ENCODE measurements at places on chromosomes 7 and 10. TPM values are rescaled to one million over a fixed set of nuclear protein-coding genes. Genes with fewer than 3 reads are reported as not detected.

DNA sequence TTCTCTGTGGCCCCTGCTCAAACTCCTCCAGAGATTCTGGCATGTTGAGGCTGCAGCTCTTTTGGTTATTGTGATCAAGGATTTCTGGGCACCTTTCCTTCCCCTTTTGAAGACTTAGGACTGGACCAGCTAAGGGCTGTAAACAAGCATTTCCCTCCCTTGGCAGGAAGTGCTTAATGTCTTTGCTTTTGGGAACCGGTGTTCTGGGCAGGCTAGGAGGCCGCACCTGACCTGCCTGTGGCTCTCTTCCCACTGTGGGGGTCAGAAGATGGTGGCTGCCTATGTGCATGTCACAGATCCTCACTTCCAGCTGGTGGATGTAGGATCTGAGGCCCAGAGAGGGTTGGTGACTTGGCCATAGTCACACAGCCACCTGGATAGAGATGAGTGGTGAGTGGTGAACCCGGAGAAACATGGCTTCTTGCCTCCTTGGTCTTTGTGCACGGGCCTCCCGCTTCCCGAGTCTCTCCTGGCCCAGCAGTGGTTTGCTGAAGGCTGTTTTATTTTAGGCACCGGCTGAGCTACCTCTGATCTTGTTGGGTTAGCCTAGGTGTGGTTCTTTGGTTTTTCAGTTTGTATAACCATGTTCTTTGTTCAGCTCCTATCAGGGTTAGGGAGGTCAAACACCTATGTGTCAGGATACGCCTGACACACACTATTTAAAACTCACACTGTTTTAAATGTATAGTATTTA, 82.0 kb downstream of the GRK5 start:
- DNase-seq, result no peak

DNA sequence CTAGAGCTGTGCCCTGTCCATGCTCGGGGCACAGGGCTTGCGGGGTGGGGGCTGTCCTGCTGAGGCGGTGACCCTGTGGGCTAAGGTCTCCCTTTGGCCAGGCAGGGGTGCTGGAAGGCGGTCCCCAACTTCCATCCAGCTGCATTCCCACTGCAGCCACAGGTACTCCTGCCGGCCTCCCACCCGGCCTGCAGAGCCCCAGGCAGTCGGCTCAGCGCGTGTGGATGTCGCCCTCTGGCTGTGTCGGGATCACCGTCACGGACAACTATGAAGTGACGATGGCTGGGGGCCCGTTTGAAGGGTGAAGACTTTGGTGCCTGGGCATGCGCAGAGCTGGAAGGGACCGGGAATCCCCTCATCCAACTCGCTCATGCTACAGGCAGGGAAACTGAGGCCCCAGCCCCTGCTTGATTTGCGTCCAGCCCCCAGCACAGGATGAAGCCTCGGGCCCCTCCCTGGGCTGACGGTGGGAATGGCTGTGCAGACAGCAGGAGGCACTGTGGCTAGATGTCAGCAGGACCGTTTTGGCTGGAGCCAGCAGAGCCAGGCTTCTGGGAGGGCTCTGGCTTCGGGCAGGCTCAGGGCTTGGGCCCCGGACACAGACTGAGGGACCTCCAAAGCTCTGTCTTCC, 2.3 kb upstream of the TMEM184A start:
- peak; percentile 61 for DNase-seq

DNA sequence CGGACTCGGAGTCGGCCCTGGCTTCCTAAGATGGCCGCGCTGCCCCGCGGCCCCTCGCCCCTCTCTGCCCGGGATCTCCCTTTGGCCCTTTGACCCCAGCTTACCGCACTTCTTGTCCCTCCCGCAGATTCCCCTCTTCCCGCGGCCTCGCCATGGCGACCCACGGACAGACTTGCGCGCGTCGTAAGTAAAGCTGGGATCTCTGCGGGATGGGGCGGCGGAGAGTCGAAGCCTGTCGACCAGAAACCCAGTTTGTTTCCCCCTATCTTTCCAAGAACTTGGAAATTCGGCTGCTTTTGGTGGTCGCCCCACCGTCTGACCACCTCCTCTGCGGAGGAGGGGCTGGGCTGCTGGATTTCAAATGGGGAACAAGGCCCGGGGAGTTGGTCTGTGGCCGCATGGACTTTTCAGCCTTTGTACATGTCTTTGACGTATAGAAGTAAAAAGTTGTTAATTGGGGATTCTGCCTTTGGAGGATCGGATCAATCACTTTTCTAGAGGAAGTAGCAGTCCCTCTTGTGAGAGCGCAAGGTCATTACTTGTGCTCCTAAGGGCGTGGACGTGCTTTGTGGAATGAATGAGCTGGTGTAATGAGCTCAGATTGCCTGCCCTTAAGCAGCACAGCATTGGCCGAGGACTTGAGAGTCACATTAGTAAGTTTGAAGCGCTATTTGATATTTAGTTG, 553 bp downstream of the VDAC2 start:
- DNase-seq, result peak; percentile 47

DNA sequence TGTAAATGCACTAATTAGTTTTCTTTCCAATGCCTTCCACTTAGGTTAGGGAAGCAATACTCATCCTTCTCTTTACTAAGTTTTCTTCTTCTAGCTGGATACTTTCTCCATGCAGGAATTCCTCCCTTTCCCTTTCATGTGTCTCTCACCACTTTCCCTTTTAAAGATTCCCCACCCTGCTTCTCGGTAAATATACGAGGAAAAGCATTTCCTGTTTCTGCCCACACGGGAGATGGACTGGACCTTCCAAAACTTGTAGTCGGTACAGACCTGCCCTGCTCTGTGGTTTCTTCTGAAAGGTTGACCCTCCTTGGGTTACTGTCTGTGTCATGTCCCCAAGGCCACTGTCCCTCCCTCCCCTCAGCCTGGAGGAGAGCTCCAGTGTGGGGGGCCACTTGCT, 58.9 kb upstream of the LYZL2 start:
- no peak for DNase-seq

- no peak for DNase-seq
These were observed 220 bp upstream of the ZKSCAN5 start for GRCh38 chr7:99504281-99504602.

DNA sequence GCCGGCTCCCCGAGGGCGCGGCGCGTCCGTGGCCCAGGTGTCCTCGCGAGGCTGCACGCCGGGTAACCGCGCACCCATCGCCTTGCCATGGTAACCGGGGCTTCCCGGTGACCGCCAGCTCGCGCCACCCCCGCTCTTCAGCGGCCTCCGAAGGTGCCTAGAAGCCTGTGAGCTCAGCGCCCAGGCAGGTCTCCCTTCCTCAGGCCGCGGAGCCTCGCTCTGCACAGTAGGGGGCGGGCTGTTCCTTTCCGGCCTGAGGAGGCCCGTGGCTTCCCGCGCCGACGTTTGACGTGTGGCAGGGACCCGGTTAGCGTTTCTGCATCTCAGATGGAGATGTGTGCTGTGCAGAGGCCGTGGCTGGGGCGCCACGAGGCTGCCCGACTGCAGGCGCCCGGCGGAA, 117.1 kb downstream of the DYNC2I1 start:
- DNase-seq, result no peak

DNA sequence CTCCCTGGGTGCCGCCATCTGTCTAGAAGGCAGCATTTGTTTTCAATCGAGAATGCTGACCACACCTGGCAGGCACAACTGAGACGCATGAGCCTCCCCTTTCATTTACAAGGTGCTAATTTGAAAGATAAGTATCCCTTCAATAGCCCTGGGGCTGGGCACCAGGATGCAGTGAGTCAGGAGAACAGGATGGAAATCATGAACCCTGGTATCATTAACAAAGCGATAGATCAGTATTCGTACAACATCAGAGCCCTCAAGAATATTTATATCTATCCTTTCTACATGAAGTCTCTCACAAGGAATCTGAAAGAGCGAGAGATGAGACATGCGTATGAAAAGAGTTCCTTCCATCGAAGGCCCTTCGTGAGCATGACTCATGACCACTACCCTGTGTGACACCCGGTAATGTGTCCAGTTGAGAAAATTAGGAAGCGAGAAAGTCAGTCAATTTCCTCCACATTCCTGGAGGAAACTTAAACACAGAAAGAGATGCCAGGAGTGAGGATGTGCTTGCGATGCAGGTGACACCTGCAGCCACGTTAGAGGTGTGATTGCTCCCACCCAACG, 123.1 kb upstream of the PITRM1 start:
- DNase-seq, result no peak

- peak; percentile 32 for DNase-seq
These were observed 975.2 kb downstream of the SORCS1 start for GRCh38 chr10:106189292-106189691.

DNA sequence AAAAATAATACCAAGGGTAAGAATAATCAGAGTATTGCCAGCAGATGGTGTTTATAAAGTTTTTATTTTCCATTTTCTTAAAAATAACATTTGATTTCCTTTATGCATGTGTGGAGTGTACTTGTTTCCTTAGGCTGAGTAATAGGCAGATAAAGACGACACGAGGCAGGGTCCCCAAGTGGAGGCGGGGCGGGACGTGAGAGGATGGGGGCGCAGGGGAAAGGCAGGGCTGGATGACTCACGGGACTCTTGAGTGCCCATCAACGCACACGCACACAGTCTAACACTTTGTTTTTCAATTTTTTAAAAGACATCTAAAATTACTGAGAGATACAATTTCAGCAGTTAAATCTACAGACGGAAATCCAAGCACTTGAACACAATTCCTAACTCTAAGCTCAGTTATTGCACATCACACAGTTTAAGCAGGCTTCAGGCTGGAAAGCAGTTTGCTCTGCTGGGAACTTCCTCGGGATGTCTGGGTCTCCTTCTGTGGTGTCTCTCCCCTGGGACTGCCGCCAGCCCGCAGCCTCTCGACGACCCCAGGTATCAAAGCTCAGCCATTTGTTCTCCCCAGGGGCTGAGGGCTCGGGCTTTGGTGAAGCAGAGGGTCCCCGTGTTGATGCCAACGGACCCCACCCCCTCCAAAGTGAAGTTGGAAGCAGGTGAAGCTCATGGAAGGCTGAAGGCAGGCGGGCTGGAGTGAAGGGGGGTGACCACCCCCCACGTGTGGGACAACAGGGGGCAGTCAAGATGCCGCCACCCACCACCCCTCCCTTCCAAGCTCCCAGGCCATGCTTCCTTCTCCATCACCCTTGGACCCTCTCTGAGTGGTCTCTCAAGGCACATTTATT, 29.1 kb downstream of the SPOCK2 start:
- no peak for DNase-seq

DNA sequence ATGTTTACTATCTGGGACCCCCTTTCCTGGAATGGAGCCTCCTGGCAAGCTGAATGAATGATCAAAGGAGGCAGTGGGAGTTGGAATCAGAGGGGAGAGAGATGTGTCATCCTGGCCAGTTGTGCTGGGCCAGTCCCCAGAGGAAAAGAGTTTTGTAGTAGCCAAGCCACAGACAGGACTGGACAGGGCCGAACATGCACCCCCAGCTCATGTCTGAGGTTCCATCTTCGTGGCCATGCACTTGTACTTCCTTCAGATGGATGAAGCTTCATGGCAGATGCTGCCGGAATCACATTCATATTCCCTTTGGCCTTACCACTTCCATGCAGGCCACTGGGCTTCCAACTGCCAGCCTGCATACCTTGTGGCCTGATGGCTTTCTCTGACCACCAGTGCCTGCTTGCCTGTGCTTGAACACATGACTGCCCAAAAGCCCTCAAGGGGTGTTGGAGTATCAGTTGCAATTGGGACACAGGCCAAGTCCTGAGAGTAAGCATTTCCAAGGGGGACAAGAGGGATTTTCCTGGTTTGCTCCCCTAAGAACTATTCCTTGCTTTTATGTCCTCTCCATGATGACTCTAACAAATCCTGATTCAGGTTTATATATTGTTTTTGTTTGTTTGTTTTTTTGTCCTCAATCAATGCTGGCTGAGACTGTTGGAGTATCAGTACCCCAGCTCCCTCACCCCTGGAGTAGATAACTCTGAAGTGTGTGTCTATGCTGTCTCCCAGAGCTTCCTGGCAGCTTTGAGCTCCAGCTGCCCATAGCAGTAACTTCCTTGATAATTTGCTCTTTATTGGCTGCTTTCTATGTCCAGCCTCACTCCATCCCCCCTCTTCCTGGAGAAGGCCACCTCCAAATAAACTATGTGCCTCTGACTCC, 63.6 kb downstream of the TMEM130 start:
- no peak for DNase-seq

GRCh38 chr10:125551247-125551646, 131.7 kb downstream of the TEX36 start:
- DNase-seq, result no peak

GRCh38 chr7:64035388-64035787, 9.8 kb upstream of the ZNF727 start:
- no peak for DNase-seq

GRCh38 chr10:14736600-14737081, 38.1 kb downstream of the FAM107B start:
- peak; percentile 83 for DNase-seq

DNA sequence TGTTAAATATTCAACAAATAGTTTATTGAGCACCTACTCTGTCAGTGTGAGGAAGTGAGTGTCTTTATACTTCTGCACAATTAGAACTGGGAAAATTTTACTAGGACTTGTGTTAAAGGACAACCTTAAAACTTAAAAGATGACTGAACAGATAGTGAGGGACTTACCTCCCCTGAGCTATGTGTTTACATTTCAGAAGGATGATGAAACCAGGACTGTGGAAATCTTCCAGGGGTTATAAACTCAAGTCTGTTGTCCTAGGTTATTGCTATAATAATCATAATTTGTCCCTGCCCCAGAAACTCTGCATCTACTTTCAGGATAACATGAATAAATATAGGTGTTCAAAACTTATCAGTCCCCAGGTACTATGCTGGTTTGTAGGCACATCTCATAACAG, 261.0 kb upstream of the MKLN1 start:
- no peak for DNase-seq

- DNase-seq, result no peak
These were observed 406.4 kb upstream of the ETV1 start for GRCh38 chr7:14395860-14396259.

GRCh38 chr7:44796034-44796503, 412 bp upstream of the PPIA start:
- peak; percentile 83 for DNase-seq

DNA sequence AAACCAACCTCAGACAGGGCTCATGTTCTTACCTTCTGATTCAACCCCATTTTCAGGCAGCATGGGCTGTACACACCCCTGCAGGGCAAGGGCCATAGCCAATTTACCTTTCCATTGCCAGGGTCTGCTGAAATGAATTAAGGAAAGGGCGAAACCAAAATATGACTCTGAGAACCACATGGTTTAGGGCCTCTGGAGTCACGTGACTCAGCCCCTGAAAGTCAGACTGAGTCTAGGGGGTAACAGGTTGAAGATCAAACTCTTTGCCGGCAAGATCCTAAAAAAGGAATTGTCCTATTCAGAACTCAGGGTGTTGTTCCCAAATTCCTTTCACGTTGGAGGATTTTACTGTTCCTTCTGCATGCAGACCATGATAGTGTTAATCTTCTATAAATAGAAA, 118.9 kb downstream of the RAB11FIP2 start:
- no peak for DNase-seq

Gene TMEM60
- total RNA-seq, result 23.5 TPM

Gene DLX6
- total RNA-seq, result not detected

Gene NPTX2
- total RNA-seq, result not detected

Gene PRTFDC1
- total RNA-seq, result not detected

Gene TRIL
- total RNA-seq, result not detected

Gene EVX1
- total RNA-seq, result not detected

Gene SLC16A12
- not detected for total RNA-seq

Gene LMTK2
- 17.5 TPM for total RNA-seq

Gene ZNF32
- total RNA-seq, result not detected

Gene C10orf105
- 0.09 TPM for total RNA-seq

Gene JMJD1C
- total RNA-seq, result 140 TPM

Gene PON2
- not detected for total RNA-seq

Gene BLNK
- total RNA-seq, result 201 TPM

Gene NPS
- total RNA-seq, result not detected

Gene UTF1
- not detected for total RNA-seq

Gene ADCY1
- 0.13 TPM for total RNA-seq

Gene MBL2
- total RNA-seq, result not detected

Data from OCI-LY7 (cell line).